ENCODE measurements at places on chromosomes 5 and 9.

- DNase-seq: no peak
These were observed 138.4 kb downstream of the GADD45G start for GRCh38 chr9:89743216-89743572.

DNA sequence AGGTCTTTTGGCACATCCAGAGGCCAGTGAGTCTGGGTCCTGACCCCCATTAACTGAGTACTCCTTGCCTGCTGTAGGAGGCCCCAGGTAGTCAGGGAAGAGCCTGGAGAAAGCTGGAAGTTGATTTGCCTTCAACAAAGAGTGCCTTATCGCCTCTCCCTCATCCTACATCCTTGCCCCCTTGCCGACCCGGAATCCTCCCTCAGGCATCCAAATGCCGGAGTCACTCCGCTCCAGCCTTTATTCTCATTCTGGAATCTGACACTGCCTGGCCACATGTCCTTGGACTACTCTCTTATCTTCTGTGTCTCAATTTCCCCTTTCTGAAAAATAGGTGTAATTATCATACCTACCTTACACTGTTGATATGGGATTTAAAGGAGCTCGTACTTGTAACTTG lies 39.1 kb upstream of the KLF4 start:
- no peak for DNase-seq

- no peak for DNase-seq
These were observed 25.3 kb downstream of the DENND4C start for GRCh38 chr9:19255821-19256220.

GRCh38 chr5:63820577-63820976 lies 141.7 kb downstream of the HTR1A start:
- DNase-seq: no peak

DNA sequence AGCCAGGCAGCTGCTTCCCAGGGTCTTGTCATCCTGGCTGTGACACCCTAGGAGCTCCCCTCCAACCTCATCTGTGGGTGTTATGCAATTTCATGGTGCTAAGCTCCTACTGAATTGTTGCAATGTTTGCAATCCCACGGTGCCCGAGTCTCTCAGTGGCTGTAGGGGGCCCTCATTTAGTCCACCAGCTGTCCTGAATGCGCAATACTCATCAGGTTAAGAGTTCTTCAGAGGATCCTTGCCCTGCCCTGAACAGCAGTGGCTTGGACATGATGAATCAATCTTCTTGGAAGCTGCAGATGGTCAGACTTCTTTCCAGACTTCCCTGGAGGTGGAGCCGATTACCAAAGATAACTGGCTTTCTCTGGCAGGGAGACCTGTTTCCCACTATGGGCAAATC lies 584.1 kb downstream of the CCDC171 start:
- DNase-seq: no peak

- DNase-seq: no peak
These were observed 52.3 kb downstream of the SYK start for GRCh38 chr9:90853945-90854344.

GRCh38 chr5:136054142-136055019 lies 25.6 kb downstream of the TGFBI start:
- no peak for DNase-seq

DNA sequence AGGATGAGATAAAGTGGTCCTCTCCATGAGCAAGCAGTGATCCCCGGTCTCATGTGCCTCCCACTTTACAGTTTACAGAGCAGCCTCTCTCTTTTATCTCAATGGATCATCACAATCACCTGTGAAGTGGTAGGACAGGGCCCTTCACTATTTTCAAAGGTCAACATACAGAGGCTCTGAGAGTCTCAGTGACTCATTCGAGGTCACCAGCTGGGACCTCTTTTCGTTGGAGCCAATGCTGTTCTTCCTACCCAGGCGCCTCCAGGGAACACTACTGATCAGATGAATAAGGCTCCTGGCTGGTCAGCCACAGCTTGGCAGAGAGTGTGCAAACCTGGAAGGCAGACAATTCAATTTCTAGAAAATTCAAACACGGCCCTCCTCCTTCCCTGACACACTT lies 16.6 kb downstream of the GGTA1 start:
- no peak for DNase-seq

GRCh38 chr5:135996611-135997010 lies 32.2 kb upstream of the TGFBI start:
- DNase-seq: no peak

DNA sequence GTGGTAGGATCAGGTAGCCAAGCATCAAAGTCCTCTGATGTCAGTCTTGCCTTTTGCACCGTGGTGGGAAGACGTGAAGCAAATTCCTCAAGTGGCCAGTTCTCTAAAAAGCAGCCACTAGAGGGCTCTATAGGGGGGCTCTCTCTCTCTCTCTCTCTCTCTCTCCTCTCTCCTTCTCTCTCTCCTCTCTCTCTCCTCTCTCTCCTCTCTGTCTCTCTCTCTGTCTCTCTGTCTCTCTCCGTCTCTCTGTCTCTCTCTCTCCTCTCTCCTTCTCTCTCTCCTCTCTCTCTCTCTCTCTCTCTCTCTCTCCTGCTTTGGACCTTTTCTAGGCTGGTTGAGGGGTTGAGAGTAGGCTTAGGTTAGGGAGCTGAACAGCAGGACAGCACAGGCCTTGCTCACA lies 13.9 kb upstream of the OSMR start:
- no peak for DNase-seq

DNA sequence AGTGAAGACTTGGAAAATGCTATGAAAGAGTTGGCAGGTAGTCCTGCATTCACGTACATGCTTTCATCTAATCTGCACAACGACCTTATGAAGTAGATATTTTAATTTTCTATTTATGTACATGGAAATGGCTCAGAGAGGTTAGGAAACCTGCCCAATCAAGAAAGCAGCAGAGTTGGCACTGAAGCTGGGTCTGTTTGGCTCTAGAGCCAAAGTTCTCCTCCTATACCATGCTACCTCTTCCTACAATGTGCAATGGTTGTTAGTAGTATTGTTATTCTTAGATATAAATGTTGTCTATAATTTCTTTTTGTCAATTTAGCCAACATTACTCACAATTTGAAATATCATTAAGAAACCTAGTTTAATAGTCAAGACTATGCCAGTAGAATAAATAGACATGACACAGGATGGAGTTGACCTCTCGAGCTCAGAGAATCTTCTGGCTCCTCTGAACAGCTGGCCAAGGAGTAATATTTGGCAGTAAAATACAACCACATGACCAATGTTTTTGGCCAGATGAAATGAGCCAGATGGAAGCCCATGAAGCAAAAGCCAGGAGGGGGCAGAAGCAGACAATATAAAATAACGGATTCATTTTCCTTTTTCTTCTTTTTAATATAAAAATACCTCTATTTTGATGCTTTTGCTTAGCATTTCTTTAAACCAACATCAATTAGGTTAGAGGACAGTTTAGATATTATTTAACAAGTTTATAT lies 542.3 kb downstream of the PDE4D start:
- no peak for DNase-seq

DNA sequence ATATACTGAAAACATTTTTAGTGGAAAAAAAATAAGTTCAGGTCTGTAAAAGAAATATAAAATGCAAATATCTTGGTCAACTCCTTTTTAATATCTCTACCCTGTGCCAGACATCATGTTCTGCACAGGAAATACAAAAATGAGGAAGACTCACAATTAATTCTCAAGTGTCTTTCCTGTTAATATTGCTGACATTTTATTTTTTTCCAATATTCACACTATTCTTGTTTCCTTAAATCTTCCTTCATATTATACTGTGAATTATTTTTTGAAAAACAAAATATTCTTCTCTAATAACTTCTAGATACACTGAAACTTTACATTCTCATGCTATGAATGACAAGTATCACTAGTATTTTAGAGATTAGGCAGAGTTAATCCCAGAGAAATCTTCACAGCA lies 334.7 kb upstream of the FTMT start:
- no peak for DNase-seq

DNA sequence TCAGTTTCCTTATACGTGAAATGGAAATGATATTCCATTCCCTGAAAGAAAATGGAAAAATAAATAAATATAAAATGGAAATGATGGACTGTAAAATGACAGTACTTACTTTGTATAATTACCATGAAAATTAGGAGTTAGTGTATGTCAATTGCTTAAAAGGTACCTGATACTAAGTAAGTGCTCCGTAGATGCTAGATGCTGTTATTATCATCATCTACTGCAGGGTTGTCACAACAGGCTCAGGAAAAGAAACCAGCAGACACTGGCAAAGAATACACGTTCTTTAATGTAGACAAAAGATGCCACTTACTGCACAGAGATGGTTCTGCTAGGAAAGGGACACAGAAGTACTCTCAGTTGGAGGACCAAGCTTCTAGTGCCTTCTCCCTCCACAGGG lies 64.0 kb upstream of the KCNN2 start:
- DNase-seq: no peak

GRCh38 chr9:35882996-35883395 lies 12.8 kb upstream of the OR13J1 start:
- no peak for DNase-seq

- DNase-seq: no peak
These were observed 50.3 kb downstream of the SPATA31D1 start for GRCh38 chr9:82038897-82039296.

DNA sequence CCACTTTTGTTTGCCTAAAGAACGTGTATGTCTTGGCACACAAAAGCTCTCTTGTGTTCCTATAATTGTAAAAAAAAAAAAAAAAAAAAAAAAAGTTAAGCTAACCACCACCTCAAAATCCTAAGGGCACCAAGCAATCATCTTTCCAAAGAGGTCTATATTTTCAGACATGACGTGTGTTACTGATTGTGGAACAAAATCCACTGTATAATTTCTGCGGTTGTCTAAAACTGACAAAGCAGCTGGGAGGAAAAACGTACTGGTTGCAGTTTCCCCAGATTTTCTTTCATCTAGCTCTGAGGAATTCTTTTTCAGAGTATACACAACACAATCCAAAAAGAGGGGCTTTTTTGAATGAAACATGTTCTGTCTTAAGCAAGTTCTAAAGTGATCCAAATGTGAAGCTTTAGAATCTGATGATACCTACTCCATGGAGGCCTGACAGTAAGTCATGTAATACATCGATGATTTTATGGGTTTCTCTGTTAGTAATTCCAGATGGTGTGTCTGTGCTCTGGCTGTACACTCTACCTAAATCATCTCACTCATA lies 375.6 kb upstream of the NUDT12 start:
- DNase-seq: no peak

DNA sequence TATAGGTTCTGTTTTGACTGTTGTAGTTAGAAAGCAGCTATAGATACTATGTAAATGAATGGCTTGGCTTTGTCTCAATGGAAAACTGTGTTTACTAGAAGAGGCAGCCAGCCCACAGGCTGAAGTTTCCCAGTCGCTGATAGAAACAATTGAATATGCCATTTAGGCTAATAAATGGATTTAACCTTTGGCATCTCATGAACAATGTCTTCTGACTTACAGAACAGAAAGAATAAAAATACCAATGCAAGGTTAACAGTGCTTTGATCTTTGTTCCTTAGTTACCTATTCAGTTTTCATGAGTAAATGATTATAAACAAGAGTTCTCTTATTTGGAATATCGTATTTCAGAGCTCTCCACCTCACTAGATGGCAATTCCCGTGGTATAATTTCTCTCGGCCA lies 120.6 kb downstream of the PAM start:
- no peak for DNase-seq

GRCh38 chr5:167814828-167815227 lies 476.6 kb upstream of the WWC1 start:
- no peak for DNase-seq

DNA sequence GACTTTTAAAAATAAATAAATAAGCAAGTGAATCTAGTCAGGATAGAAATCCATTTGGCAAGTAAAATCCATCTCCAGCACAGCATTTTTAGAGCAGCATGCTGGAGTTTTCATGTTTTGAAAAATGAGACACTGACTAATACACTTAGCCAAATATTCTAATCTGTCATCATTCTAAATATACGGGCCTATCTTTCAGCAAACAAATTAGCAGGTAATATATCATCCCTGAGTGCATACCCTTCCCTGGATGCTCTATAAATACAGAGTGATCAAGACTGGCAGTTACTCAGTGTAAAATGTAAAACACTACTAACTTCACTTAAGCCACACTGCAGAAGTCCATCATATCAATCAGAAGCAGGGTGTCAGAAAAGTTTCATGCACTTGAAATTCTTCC lies 58.4 kb downstream of the MLLT3 start:
- DNase-seq: no peak

DNA sequence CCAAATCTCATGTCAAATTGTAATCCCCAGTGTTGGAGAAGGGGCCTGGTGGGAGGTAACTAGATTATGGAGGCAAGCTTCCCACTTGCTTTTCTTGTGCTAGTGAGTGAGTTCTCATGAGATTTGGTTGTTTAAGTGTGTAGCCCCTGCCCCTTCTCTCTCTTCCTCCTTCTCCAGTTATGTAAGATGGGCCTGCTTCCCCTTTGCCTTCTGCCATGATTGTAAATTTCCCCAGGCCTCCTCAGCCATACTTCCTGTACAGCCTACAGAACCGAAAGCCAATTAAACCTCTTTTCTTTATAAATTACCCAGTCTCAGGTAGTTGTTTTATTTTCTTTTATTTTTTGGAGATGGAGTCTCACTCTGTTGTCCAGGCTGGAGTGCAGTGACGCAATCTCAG lies 18.2 kb upstream of the TXNDC8 start:
- no peak for DNase-seq

DNA sequence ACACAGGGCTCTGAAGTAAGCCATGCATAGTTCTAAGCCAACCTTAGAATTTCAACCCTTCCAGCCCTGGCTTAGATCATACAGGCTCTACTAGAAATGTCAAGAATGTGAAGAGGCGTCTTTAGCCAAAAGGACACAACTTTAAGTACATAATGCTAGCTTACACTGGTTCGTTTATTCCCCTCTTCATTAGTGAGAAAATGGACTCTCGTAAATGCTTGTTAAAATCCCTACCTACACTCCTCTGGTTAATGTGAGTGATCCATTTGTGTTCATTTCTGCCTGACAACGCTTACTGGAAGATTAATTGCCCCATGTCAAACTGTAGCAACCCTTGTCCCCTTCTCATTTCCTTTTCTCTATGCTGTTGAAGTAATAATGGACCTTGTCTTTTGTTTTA lies 149.3 kb upstream of the POU5F2 start:
- DNase-seq: no peak

DNA sequence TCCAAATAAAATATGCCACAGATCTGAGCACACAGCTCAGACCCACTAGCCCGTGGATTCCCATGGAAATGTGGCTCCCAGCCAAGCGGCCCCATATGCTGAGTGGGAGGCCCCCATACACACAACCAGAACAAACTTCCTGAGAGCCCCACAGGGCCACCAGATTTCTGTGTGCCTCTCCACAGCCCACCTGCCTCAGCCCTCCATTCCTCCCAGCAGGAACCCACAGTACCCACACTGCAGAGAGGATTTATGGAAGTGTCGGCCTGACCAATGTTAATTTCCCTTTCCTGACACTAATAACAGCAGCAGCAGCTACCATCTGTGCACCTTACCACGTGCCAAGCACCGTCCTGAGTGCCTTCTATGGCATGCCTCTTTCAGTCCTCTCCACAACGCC lies 99.3 kb upstream of the SPOCK1 start:
- DNase-seq: no peak
